MM.1S (cell line): ENCODE measurements at places on chromosomes 13 and 19.
A peak's percentile ranks its signal among the peaks of the same experiment; 100 is the strongest.

DNA sequence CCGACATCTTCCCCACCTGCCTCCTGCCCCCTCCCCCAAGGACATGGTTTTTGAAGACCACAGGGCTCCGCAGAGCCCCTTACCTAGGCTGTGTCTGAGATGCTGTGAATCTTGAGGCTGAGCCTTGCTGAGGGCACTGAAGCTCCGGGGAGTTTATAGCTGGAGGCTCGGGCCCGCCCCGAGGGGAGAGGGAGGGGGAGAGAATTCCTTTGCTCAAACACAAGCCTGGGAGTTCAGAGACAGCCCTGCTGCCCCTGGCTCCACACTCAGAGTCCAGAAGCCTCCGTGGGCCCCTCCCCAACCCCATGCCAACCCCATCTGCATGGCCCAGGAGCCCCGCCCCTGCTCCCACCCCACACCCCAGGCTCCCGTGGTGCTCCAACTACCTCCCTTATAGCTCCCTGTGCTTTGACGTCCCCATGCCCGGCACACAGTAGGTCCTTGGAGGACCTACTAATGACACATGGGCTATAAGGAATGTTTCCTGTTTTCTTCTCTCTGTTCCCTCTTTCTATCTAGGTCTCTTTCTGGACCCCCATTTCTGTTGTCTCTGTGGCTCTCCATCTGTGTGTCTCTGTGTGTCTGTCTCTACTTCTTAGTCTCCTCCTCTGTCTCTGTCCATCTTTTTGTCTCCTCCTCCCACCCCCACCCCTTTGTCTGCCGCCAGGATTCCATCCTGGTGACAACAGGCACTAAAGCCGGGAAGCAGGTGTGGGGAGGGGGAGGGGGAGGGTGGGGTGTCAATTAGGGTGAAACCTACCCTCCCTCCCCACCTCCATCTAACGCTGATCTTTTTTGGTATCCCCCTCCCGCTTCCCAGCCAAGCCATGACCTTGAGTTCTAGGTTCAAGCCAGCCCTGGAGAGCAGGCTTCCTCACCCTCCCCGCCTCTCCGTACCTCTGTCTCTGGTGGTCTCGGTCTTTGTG lies at the start of gene TNNT1:
Gene TNNT1 (minus strand): TSS at position 129 of the 926 bp plus-strand sequence. CDS start 2,049 bp downstream, outside the sequence.
- DNase-seq, result no peak

DNA sequence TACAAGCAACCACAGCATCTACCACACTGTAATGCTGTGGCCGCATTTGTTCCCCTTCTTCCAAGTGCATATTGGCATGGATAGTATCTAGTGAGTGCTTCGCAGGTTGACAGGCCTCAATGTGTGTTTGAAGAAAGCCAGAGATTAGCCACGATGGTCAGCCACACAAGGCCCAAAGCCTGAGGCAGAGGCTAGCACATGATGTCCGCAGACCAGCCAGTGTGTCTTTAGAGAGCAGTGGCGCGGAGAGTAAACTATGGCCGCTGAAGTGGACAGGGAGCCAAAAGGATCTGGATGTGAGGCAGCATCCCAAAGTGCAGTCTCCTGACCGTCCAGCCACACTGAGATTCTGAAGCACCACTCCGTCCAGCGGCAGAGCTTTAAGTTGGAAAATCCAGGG lies 36.0 kb downstream of the BRD4 start:
- no peak for DNase-seq

DNA sequence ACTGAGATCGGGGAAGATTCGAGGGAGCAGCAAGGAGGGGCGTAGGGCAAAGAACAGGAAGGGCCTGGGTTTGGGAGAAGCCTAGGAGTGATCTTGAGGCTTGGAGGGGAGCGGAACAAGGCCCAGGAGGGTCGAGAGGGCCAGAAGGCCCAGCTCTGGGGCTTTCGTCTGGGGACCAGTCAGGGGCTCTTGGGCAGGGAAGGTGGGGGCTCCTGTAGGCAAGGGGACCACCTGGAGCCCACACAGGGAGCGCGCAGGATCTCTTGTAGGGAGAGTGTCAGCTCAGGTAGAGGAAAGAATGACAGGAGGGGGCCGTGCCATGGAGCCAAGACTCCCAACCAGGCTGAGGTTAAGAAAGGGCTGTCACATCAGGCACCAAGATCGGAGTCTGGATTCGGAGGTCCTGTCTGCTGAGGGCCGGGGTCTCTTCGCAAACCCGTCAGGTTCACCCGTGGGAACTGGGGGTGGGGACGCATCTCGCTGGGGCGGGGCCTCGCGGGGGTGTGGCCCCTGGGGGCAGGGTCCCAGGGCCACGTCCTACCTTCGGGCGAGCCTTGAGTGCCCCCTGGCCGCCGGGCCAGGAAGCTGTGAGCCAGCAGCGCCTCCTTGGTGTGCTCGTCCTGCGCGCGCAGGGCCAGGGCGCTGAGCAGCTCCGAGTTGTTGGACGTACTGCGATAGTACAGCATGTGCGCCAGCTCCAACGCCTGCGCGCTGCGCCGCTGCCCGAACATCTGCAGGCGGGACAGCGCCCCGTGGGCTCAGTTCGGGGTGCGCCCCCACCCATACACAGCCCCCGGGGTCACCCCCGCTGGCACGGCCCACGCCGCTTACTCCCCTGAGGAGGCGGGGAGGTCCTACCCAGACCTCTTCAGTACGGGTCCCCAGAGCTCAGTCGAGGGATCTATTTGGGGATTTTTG lies 8.4 kb downstream of the EMP3 start:
- peak; percentile 98 for DNase-seq

- no peak for DNase-seq
These were observed 22.3 kb downstream of the GRIN2D start for GRCh38 chr19:48415806-48416221.

GRCh38 chr13:33524086-33524485 lies 238.5 kb upstream of the STARD13 start:
- no peak for DNase-seq

- no peak for DNase-seq
These were observed 154.5 kb downstream of the DCT start for GRCh38 chr13:94324767-94325540.

DNA sequence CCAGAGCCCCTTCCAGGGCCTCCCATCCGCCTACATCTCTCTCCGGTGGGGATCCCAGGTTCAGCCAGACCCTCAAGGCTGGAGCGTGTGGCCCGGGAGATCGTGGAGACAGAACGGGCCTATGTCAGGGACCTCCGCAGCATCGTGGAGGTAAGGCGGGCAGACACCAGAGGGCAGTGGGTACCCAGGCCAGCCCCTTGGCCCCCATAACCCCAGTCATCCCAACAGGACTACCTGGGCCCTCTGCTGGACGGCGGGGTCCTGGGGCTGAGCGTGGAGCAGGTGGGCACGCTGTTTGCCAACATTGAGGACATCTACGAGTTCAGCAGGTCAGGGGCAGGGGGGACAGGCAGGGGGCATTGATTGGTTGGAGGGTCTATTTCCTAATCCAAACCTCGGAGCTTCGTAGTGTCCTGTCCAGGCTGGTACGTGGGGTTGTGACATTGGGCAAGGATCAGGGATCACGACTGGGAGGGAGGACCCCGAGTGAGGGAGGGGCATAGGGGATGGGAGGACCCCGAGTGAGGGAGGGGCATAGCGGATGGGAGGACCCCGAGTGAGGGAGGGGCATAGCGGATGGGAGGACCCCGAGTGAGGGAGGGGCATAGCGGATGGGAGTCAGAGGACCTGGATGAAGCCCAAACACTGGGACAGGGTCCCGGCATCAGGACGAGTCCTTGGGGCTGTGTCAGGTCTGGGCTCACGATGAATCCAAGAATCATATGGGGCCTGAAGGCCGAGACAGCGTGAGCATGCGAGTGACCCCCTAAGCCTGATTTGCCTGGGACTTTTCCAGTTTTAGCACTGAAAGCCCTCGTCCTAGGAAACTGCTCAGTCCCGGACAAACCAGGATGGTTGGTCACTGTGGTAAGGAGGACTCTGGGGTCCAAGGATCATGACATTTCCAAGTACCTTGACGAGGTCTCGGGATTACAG lies 2.9 kb downstream of the PLEKHG2 start:
- DNase-seq, result no peak

GRCh38 chr13:110455444-110455843 lies 106.1 kb downstream of the RAB20 start:
- DNase-seq, result no peak

DNA sequence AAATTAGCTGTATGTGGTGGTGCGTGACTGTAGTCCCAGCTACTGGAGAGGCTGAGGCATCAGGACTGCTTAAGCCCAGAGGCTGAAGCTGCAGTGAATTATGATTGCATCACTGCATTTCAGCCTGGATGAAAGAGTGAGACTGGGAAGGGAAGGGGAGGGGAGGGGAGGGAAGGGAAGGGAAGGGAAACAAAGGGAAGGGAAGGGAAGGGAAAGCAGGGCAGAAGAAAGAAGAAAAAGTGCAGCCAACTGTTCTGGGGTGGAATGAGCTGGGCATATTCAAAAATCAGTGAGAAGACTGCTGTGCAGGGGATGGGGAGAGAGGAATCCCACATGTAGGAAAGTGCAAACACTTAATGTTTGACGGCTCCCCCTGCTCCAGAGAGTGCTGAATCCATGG lies 905.5 kb downstream of the UQCRFS1 start:
- no peak for DNase-seq

- DNase-seq, result no peak
These were observed 501.8 kb downstream of the EFNB2 start for GRCh38 chr13:106033659-106034058.

DNA sequence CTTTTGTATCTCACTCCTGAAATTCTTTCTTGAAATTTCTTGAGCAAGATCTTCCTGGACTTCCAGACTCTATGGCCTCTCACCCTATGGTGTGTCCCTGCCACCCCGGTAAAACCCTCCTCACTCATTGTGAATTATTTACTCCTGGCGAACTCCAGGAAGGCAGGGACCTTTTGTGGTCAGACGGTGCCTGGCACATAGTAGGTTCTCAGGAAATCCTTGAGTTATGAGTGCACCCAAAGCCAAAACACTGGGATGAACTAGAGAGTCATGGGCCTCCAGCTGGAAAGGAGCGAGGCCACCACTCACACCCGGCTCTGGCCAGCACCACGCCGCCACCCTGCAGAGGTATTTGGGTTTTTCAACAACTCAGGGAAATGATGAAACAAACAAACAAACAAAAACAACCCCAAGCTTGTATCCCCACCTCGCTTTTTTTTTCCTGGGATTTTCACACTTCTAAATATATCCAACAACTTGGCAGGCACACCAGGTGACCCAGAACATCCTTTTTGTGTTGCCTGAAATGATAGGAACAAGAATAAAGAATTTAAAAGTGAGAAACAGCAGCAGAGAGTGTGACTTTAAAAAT lies 11.2 kb downstream of the HPN start:
- no peak for DNase-seq

GRCh38 chr13:109272595-109273325 lies 513.6 kb downstream of the IRS2 start:
- no peak for DNase-seq

- no peak for DNase-seq
These were observed 93.8 kb upstream of the SOX1 start for GRCh38 chr13:111973186-111973585.

DNA sequence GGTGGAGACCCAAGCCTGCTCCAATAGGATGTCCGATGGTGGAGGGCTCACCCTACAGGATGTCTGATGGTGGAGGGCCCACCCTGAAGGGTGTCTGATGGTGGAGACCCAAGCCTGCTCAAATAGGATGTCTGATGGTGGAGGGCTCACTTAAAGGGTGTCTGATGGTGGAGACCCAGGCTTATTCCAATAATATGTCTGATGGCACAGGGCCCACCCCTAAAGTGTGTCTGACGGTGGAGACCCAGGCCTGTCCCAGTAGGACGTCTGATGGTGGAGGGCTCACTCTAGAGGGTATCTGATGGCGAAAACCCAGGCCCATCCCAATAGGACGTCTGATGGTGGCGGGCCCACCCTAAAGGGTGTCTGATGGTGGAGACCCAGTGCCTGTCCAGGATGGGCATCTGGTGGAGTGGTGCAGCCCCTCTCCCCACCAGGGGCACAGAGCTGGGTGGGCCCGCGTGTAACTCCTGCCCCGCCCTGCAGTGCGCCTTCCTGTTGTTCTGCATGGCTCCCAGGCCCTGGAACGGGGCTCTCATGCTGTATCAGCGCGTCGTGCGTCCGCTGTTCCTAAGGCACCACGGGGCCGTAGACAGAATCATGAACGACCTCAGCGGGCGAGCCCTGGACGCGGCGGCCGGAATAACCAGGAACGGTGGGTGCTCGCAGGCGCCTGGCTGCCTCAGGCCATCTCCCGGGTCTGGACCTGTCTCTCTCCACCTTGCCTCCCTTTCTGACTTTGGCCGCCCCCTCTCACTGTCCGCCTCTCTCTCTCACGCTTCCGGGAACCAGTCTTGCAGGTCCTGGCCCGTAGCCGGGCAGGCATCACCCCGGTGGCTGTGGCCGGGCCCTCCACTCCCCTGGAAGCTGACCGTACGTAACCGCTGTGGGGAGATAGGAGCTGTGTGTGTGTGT lies 5.1 kb downstream of the REEP6 start:
- no peak for DNase-seq

DNA sequence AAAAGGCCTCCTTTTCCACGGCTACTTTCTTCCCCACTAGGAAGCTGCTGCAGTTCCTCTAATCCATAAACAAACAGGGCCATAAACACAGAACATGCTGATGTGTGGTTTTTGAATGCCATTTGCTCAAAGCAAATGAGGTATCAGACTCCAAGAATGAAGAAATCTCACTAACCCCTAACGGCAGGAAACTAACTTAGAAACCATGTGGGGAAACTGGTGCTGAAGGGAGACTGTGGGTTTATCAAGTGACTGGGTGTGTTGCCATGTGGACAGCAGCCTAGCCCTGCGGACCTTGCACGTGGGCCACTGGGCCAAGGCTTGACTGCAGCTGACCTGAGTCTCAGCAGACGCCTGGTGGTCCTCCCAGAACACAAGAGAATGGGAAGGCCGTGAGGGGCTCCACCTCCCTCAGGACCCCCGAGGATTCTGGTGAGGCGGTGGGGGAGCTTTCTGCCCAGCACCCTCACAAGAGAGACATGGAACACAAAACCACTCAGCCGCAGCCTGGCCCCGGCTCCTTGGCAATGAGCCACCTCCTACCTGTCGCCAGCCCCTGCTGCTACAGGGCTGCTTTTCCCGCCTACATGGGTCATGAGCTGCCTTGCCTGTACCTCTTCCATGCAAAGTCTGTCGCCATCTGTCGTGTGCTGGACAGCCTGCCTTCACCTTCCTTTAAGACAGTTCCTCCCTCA lies 10.6 kb downstream of the SLC15A1 start:
- no peak for DNase-seq

DNA sequence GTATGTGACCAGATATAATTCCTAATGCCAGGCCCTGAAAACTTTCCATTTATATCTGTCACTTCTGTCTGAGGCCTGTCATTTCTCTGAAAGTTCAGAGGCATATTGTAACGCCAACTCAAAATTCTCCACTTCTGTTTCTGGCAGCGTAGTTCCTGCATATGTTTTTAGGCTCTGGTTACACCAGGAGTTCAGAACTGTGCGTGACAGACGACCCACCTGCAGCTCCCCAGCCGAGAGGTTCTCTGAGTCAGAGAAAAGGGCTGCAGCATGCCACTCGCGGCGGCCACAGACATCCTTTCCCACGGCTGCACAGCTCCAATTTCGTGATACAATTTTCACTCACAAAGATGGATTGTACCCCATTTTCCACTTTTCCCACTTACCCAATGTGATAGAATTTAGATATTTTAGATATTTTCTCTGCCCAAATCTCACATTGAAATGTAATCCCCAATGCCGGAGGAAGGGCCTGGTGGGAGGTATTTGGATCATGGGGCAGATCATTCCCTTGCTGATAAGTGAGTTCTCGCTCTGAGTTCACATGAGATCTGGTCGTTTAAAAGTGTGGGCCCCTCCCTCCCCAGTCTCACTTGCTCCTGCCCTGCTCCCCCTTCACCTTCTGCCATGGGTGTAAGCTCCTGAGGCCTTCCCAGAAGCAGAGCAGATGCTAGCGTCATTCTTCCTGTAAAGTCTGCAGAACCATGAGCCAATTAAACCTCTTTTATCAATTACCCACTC lies 308.1 kb downstream of the LIG4 start:
- DNase-seq, result no peak

- no peak for DNase-seq
These were observed 124.2 kb downstream of the CDK8 start for GRCh38 chr13:26378116-26378515.

- DNase-seq, result no peak
These were observed 51.3 kb downstream of the CDADC1 start for GRCh38 chr13:49298903-49299605.
